ENCODE measurements at places on chromosomes 2 and 18.

GRCh38 chr2:222261504-222261903, 37.3 kb downstream of the PAX3 start:
- DNase-seq, result no peak

- DNase-seq, result no peak
These were observed 55.9 kb downstream of the GTF2A1L start for GRCh38 chr2:48673581-48673980.

- no peak for DNase-seq
These were observed 257.3 kb downstream of the TWIST2 start for GRCh38 chr2:239105234-239105633.

- DNase-seq, result no peak
These were observed 25.6 kb upstream of the CYRIA start for GRCh38 chr2:16691261-16691660.

- no peak for DNase-seq
These were observed 13.4 kb upstream of the HOXD1 start for GRCh38 chr2:176174824-176175708.

DNA sequence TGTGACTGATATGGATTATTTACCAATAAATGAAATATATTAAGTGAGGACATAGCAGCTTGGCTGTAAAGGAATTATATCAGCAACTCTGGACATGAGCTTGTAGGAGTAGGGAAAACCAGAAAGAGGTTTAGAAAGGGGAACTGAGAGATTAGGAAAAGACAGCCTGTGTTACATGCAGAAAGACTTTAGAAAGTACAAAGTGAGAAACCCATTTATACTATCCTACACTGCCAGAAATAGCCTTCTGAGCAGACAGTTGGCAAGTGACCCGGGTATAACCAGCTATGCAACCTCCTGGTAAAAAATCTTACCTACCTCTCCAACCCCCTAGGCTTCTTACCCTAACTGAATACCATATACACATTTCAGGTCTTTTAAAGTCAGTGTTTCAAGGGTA, 134.1 kb downstream of the ANKRD44 start:
- DNase-seq, result no peak

GRCh38 chr2:237259201-237259600, 154.8 kb downstream of the COL6A3 start:
- no peak for DNase-seq

DNA sequence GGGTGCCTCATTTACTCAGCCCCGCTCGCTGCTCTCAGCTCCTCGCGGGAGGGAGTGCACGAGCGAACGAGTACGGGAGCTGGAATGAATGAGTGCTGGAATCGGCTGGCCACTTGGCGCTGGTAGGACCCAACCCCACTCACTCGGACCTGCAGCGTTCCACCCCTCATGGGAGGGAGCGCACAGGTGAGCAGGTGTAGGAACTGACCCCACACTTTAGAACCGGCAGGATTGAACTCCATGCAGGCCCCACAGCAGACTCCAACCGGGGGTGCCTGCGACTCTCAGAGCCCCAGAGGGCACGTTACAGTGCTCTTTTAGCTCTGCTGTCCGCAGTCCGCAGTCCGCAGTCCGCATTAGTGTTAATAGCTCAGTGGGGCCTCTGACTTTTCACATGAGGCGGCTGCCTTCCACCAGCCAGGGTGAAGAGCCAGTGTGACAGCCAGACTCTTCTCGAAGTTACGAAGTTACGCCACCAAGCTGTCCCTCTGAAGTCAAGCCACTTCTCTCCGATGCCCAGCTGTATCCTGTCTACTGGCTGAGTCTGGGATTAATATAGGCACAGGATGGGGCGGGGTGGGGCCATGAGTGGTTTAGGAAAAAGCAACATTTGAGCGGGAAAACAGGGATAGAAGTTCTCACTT, 102.7 kb upstream of the ARHGAP15 start:
- DNase-seq, result no peak

DNA sequence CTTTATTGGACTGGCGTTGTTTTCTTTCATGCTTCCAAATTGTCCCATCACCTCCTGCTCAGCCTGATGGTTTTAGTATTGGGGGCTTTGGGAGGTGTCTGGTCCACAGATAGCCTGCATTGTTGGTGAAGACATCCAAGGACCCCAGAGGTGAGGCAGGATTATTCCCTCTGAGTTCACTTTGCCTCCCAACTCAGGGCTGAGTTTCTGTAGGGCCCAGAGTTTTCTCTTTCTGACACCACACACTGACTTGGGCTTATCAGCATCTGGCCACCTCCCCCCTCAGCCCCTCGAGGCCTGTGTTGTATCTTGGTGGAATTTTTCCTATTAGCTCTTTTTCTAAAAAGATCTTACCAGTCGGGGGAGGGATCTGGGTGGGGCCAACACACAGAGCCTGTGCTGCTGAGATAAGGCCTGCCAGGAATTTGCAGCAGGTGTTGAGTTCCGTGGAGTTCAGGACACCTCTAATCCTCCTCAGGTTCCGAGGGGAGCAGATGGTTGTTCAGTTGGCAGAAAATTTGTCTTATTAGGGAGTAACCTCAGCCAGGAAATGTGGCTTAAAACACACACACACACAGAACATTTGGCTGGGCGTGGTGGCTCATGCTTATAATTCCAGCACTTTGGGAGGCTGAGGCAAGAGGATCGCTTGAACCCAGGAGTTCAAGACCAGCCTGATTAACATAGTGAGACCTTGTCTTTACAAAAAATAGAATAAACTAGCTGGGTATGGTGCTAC, 7.3 kb downstream of the EMILIN2 start:
- DNase-seq, result no peak

DNA sequence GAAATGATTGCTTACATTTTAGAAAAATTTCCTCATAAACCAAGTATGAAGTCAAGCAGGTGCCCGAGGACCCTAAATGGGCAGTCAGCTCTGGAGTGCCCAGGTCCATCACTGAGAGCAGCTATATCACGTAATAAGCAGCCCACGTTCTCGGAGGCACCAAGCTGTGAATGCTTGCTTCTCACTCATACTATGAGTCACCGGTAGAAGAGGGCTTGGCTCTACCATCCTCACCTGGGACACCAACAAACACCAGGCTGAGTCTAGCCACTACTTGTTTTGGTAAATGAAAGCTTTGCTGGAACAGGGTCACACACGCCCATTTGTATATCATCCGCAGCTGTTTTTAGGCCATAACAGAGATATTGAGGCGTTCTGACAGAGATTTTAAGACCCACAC, 207.5 kb downstream of the SEPTIN10 start:
- DNase-seq, result no peak

DNA sequence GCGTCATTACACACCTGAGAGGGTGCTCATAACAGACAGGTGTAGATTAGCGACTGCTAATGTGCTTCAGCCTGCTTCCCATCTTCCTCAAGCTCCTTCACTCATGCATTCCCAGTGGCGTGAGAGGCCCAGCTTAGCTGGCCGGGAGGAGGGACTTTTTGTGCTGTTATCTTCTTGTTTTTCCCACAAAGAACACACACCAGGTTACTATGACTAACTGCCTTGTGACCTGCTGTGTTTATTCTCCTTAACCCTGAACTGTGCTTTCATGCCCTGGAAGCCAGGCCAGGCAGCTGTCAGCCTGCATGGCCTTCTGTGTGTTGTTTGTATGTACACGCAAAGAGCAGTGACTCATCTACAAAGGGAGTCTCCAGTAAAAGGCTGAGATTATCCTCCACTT, 143.8 kb downstream of the PIEZO2 start:
- DNase-seq, result no peak

DNA sequence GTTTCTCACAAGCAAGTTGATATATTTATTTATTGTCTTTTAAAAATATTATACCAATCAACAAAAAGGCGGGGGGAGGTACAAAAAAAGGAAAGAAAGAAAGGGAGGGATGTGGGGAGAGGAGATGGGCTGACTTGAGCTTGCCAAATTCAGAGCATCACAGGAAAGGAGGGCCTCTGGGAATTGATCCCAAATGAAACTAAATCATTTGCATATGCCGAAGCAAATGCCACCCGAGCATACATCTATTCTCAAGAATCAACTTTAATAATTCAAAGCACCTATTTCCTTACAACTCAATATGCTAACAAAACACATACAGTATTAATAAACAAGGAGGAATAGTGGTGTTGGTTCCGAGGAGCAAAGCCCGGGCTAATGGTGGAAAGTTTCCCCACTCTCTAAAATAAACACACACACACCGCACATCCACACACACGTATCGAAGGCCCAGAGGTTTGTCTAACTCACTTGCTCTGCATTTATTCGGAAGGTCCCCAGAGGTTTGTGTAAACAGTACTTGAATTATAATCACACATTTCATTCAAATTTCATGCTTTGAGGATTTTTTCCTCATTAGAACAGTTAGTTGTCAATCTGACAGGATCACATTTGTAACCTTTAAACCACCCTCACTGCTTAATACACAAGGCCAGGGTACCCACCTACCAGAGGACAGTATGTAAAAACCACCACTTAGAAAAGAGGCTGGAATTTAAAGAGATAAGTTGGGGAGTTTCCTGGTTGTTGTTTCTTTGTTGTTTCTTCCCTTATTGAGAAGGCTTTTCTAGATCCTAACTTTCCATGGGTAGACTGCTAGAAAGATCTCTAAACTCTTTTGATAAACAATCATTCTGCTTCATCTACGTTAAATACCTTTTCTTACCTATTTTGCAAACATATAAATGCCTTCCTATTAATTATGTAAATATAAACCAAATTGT, 264.7 kb downstream of the TCF4 start:
- DNase-seq, result no peak

- DNase-seq, result peak; percentile 41
These were observed 49.3 kb upstream of the DNAJC10 start for GRCh38 chr2:182666674-182667314.

DNA sequence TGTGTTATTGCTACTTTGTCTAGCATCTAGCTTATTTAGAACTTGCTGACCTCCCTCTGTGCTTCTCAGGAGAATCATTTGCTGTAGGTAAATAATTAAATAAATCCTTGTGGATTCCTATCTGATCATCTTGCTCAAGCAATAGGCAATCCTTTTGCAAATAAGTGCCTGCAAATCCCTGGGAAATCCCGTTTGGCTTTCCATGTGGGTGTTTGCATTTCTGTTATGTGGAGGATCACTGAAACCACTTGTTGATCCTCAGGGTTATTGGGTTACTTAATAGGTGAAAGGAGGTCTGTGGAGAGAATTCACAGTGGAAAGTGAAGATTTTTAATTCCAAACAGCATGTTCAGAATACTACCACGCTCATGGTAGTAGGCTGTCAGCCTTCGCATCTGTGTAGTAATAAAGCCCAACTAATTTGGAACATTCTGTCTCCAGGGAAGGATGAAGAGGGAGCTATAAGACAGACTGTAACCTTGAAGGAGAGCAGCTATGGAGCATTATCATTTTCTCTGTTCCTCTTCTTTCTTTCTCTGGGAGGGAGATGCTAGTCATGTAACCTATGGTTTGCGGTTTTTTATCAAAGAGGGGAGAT, 72.5 kb downstream of the GULP1 start:
- DNase-seq, result no peak

Data from naive B cell (primary cell).